Right ventricle myocardium inferior (tissue), 1 donor: ENCODE measurements at places on chromosomes 2 and 18.
A peak's percentile ranks its signal among the peaks of the same experiment; 100 is the strongest.

DNA sequence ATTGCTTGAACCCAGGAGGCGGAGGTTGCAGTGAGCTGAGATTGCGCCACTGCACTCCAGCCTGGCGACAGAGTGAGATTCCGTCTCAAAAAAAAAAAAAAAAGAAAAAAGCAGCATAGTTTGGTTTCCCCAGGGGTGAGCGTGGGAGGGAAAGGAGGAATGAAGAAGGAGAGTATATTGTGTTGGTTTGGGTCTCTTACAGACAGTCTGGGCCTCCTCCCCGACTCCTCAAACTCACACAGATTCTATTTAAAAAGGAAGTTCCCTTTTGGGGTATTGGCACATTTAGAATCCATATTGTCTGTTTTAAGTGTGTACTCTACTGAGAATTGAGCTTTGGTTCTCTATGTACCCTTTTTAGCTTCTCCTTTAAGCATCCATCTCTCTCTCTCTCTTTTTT is 27.4 kb upstream of the SLC20A1 start:
- no peak for DNase-seq

DNA sequence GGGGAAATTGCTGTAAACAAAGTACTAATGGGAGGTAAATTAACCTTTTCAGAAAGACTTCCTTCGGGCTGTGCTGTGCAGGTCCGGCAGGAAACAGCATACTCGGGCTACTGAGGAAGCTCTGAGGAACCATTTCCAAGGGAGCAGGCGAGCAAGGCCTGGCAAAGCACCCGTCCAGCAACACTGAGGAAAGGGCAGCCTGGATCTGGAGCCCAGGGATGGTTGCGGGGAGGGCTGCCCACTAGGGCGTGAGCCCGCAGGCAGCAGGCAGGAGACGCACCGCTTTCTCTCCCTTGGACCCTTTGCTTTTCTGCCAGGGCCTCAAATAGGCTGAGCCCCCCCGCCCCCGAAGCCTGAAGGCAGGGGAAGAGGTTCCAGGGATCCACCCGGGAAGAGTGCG is 89.5 kb downstream of the SOX11 start:
- DNase-seq = no peak

DNA sequence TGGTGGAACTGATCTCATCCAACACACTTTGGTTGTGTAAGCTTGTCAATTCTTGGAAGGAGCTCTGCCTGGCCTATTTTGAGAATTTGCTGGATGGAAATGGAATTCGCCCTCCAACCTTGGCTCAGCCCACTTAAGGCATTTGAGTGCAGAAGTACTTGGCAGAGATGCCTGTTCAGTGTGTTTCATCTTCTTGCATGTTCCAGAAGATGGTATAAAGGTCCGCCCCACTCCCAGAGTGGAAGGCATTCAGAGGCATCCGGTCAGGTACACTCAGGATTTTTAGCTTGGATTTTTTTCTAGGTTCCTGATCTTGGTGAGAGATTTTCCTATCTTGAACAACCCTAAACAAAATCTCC is 61.3 kb upstream of the TXNDC2 start:
- DNase-seq = no peak

GRCh38 chr2:206886696-206887095 is 52.6 kb upstream of the CPO start:
- no peak for DNase-seq

DNA sequence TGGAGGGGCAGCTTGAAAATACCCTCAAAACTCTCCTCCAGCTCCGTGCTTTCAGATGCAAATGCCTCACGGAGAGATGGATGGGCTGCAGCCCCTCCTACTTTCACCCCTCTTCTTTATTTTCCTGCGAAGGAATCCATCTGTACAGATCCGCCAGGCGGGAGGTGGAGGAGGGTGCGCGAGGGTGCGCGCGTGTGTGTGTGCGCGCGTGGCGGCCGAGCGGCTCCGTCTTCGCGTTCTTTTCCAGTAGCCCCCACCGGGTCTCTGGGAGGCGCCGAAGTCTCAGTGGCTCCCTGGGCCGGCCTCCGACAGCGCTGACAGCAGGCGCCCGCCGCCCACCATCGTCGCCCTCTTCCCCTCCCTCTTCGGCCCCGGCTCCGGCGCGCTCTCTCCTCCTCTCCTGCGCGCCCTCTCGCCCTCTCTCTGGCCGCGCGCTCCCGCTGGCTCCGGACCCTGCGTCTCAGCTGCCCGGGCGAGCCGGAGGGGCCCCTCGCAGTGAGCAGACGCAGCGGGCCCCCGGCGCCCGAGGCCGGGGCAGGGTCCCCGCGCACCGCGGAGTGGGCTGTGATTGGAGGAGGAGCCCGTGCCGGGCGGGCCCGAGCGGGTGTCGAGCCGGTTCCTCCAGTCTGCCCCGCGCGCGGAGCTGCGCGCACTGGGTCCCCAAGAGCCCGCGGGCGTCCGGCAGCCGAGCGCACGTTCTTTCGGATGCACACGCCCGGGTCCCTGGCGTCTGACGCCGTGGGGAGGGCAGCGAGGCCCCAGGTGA is at the start of gene CDH7:
Gene CDH7 (plus strand): TSS at position 624 of the 766 bp plus-strand sequence. CDS start 11,831 bp downstream, outside the sequence.
- DNase-seq = no peak

- no peak for DNase-seq
These were observed 98.3 kb downstream of the KLF7 start for GRCh38 chr2:207067473-207067872.

DNA sequence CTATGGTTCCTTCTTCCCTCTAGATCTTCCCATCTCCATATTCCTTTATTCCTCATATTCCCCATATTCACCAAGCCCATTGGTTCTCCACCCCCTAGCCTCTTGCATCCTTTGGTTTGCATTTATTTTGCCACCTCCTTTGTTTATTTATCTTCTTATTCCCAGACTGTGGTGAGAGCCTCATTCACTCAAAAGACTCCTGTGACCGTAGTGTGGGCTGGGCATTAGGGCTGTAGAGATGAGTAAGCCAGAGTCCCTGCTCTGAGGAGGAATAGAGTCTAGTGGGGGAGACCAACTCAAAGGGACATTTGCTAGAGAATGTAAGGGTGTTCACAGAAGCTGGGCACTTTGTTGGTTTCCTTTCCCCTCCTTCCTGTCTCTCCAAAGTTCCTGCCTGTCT is 8.3 kb downstream of the ATG16L1 start:
- DNase-seq = no peak

GRCh38 chr2:226536410-226536809 is 263.2 kb downstream of the IRS1 start:
- DNase-seq = no peak

GRCh38 chr2:67846370-67847070 is 216.3 kb downstream of the C1D start:
- peak; percentile 75 for DNase-seq

DNA sequence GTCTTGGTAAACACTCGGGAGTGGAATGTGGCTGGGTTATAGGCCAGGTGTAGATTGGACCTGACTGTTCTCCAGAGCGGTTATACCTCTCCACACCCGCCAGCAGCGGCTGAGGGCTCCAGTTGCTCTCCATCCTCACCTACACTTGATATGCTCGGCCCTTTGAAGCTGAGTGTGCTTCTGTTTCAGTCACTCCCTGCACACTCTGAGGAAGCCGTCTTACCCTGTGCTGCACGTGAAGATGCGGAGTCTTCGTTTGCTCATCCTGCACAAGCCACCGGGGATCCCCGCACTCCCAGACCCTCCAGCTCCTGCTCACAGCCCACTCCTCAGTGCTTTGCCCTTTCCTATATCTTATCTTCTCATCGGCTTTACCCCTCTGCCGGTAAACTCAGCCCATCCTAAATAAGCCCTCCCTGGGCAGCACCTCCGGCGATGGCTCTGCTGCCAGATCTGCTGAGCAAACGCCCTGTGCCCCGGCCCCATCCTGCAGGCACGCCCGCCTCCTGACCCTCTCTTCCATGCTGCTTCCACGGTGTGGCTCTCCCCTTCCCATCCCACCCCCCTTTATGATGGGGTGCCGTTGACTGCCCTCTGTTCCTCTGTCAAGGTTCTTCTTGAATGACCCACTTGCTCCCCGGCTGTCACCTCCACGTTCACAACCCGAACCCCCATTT is 47.3 kb upstream of the ODC1 start:
- no peak for DNase-seq

GRCh38 chr2:96775160-96775559 is 14.5 kb downstream of the CNNM4 start:
- DNase-seq = no peak

DNA sequence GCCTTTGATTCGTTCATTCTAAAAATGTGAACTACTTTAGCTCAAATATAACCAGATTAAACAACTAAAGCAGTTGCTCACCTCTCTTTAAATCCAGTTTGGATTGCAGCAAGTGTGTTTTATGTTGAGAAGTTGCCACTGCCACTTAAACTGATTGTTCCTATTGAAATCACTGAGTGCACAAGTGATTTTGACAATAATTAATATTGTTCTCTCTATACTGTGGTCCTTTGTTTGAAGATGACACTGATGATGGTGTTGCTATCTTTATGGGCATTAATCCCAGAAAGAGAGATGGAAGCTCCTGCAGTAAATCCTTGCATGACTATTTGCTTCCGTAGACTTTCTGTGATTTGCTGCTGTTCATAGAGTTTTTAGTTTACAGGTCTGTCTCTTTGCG is 251.4 kb upstream of the ZEB2 start:
- DNase-seq = no peak

DNA sequence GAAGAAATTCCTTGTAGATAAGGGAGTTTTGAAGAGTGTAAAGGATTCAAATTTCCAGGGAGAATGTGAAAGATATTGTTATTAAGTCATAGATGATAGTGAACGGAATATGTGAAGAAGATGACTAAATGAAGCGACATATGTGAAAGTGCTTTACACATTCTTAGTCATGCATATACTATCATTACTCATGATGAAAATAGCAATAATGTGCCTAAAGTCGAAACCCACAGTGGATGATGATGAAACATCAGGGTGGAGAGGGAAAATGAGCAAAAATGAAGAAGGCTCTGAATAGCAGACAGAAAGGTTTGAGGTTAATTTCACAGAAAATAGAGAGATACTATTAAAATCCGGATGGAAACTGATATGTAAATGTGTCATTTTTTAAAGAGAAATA is 1237.1 kb downstream of the LRP1B start:
- no peak for DNase-seq

- DNase-seq = no peak
These were observed 360.6 kb upstream of the TNP1 start for GRCh38 chr2:217220228-217221013.

DNA sequence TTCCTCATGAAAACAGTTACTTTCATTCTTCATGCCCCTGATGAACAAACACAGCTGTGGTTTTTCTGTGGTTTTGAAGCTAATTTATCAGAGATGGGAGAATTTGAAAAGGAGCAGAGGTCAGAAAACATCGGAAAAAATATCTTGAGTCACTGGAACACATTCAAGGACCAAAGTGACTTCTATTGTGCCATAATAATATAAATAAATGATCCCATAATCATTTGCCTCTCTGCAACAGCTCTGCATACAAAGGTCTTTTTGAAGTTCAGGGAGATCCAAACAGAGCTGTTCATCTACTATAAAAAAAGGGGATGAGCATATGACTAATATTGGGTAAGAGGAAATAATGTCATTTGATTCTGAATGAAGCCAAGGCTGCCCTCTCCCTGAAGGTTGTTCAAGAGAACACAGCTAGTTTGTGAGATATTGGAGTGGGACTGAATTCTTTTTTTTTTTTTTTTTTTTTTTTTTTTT is 201.3 kb upstream of the GALNT5 start:
- DNase-seq = no peak

- no peak for DNase-seq
These were observed 318.4 kb downstream of the TXNL1 start for GRCh38 chr18:56319953-56320352.

GRCh38 chr18:75358928-75359327 is 68.6 kb downstream of the SMIM21 start:
- no peak for DNase-seq

DNA sequence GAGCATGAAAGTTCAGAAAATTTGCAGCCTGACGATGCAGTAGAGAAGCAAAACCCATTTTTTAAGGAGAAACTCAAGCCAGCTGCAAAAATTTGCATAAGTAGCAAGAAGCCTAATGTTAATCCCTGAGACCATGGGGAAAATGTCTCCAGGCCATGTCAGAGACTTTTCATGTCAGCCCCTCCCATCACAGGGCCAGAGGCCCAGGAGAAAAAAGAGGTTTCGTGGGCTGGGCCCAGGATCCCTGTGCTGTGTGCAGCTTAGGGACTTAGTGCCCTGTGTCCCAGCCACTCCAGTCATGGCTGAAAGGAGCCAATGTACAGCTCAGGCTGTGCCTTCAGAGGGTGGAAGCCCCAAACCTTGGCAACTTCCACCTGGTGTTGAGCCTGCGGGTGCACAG is 533.0 kb downstream of the THSD7B start:
- no peak for DNase-seq

GRCh38 chr18:25329783-25330182 is 22.2 kb downstream of the ZNF521 start:
- no peak for DNase-seq

GRCh38 chr18:73245345-73245744 is 377.6 kb upstream of the NETO1 start:
- DNase-seq = no peak

DNA sequence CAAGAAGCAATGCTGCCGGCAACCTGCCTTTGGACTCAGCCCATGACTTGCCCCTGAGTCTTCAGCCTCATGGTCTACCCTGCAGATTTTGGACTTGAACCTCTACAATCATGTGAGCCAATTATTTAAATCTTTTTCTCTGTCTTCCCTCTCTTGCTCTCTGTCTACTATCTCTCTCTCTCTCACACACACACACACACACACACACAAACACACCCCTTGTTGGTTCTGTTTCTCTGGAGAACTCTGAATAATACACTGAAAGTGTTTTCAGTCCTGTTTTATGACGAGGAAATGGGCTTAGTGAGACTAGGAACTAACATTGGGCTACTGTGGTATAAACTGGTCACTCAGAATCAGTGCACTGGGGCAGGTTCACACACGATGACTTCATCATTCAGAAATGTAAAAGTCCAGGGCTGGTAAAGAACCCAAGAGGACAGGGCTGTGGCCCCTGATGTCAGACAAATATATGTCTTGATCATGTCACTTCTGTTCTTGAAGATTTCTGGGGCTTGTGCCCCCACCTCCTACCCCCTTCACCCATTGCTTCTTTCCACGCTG is 266.1 kb upstream of the SIX2 start:
- no peak for DNase-seq

DNA sequence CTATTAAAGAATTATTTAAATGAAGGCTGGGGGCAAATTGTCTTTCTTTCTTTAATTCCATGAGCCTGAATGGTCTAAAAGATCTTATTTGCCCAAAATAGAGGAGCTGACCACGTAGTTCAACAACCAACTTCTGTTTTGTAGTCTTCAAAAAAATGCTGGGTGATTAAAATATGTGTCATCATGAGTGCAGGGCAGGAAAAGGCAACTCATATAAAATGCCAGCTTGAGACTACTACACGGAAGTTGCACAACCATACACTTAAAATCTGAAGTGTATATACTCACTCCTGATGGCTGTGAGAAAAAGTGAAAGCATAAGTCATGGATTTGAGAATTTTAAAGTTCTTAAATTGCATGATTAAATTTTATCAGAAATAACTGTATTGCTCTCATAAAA is 210.9 kb downstream of the DYM start:
- DNase-seq = no peak

GRCh38 chr2:118791483-118791882 is 56.0 kb downstream of the EN1 start:
- DNase-seq = no peak

DNA sequence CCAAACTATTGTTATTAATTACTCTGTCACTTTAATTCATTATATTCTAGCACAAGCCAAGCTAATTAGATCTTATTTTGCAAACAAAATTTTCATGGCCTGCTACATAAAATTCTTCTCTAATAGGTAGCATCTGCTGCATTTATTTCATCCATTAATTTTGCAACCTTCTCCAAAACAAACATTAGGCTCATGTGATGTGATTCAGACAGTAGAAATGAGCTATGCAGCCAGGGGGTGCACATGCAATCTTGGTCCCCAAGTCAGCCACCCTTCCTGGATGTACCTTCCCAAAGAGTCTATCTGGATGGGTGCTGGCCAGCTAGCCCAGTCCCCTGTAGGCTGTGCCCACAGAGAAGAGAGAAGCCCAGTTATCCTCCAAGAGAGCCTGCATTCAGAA is 242.1 kb upstream of the OSR1 start:
- DNase-seq = peak; percentile 41
